Stomach (tissue), 19 donors: ENCODE measurements at places on chromosomes 16 and 17. TPM values are rescaled to one million over a fixed set of nuclear protein-coding genes. Genes with fewer than 3 reads are reported as not detected.

DNA sequence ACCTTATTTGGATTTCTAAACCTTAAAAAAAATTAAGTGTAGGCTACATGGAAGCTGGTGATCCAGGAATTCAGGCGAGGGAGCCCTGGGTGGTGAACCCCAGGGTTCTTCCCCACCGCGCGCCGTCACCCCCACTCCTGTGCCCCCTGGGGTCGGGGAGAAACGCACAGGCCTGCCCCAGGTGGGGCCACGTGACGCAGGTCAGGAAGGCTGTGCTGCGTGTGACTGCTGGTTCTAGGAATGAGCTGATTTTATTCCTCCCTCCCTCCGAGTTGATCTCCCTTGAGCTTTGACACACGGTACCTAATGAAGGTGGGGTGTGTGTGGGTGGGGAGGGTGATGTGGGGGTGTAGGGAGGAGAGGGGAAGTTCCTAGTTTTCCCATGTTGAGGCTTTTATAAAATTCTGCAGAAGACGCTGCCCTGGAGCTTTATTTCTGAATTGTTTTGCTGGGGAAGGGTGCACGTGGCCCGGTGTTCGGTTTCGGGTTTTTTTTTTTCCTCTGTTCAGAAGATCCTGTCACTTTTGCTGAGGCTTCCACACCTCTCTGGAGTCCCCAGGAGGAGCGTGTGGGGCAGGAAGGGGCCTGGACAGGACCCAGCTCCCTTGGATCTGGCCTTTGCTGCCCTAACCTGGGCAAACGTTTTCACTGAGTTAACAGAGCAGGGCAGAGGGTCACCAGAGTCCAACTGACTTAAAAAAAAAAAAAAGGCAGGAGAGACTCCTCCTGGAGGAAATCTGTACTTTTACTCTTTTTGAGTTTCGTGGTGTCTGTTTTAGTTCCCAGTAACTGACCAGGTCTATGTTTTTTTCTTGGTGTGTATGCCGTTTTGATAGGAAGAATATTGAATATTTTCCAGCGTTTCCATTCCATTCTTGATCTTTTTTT is 55.8 kb upstream of the GSE1 start:
- no peak for DNase-seq
- H3K36me3 ChIP-seq, result no peaks in the 10 kb centered on the region
- H3K4me1 ChIP-seq, result peaks cover 80% of the 10 kb centered on the region
- peak overlapping the region; percentile 95 for H3K27ac ChIP-seq

GRCh38 chr16:31298958-31299357 is 39.2 kb downstream of the ITGAM start:
- no peaks in the 10 kb centered on the region for H3K36me3 ChIP-seq
- H3K4me1 ChIP-seq, result no peaks in the 10 kb centered on the region
- no peaks in the 10 kb centered on the region for H3K27me3 ChIP-seq
- no peak for DNase-seq
- H3K27ac ChIP-seq, result no peak overlapping the region

NPIPA3 gene
- total RNA-seq, result not detected

YPEL2 gene
- total RNA-seq, result 60.8 TPM

DNA sequence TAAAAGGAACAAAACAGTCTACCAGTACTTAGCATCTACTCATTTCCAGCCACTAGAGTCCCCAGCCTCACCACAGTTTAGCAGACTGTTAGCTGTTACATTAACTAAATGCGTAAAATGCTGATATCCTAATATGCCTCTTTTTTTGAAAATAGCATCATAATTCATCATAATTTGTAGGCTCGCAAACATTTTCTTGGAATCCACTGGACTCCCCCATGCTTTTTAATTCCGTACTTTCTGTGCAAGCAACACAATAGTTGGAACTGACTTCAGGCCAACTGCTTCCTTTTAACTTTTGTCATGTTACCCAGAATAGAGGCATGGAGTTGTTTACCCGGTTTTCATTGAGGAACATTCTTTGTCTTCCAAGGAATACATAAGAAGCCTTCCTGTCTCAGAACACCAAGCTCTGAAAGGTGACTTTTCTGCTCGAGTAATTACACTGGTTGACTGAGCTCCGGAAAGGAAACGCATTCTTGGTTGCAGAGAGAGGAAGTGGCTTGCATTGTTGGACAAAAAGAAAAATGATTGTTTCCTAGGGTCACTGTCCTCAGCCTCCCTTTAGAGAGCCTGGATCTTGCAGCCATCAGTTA is 30.9 kb upstream of the SEC14L1 start:
- H3K4me3 ChIP-seq, result no peak overlapping the region
- H3K36me3 ChIP-seq, result no peaks in the 10 kb centered on the region
- peak; percentile 62 for DNase-seq
